ENCODE measurements at places on chromosomes 5 and 9.
A peak's percentile ranks its signal among the peaks of the same experiment; 100 is the strongest.

- DNase-seq = no peak
These were observed 263.7 kb downstream of the CEMIP2 start for GRCh38 chr9:71504636-71505035.

DNA sequence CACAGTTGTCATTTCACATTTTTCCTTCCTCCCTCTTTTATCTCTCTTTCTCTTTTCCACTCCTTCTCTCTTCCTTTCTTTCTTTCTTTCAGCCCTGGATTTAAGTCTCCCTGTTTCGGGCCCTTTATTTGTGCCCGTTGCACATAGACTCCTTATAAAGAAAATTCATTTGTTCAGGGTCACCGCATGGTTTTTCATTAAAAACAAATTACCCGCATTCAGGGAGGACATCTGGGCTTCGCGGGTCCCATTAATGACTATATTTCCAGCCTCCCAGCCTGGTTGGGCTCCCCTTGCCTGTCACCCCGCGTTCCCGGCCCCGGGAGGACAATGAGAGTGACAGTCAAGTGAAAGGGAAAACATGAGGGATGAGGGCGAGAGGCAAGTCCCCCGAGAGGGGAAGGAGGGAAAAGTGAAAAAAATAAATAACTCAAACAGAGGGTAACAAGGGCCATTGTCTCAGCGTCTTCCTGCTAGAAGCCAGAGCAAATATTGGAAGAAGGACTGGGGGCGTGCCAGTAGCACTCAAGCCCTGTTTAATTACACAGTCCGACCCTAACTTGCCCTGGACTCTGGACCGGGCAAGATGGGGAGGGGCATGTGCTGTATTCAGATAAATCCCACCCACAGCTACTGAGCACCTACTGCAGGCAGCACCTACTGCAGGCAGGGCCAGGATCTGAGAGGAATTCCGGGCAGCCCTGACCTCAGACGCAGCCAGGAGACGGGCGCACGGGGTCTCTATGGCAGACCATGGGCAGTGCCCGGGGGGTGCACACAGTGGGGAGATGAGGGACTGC, 166.2 kb downstream of the PAX5 start:
- DNase-seq = no peak

- no peak for DNase-seq
These were observed 254.6 kb upstream of the CYLC2 start for GRCh38 chr9:102740578-102740977.

- no peak for DNase-seq
These were observed 488.6 kb upstream of the TRPC7 start for GRCh38 chr5:136853971-136854370.

GRCh38 chr5:176578391-176578808, 29.3 kb downstream of the CDHR2 start:
- DNase-seq = peak; percentile 19

DNA sequence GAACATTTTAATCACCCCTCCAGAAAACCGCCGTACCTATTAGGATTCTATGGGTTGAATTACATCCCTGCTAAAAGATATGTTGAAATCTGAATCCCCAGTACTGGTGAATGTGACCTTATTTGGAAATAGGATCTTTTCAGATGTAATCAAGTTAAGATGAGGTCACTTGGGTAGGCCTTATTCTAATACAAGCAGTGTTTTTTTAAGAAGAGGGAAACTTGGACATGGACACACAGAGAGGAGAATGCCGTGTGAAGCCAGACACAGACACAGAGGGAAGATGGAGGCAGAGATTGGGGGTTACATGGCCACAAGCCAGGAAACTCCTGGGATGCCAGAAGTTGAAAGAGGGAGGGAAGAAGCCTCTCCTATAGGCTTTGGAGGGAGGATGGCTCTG, 183.5 kb downstream of the GNA14 start:
- no peak for DNase-seq

DNA sequence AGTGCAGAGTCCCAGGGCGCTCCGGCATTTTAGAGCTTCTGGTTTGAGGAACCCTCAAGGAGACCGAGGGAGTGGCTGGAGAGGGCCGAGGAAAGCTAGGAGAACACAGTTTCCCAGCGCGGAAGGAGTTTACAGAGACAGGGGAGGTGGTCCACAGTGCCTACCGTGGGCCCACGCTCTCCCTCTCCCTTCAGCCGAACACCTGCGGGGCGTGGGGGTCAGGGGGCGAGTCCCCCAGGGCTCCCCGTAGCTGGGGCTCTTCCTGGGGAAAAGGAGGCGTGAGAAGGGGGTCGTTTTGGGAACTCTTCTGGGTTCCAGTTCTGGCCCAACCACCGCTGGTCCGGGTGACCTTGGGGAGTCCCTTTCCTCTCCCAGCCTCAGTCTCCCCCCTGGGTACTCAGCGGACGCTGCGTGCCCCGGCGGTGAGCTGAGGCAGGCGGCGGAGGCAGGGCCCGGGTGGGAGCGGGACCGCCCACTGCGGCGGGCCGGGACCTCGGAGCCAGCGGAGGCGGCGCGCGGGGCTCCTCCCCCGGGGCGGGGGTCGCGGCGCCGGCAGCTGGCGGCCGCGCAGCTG, 368 bp upstream of the FRMPD1 start:
- no peak for DNase-seq

DNA sequence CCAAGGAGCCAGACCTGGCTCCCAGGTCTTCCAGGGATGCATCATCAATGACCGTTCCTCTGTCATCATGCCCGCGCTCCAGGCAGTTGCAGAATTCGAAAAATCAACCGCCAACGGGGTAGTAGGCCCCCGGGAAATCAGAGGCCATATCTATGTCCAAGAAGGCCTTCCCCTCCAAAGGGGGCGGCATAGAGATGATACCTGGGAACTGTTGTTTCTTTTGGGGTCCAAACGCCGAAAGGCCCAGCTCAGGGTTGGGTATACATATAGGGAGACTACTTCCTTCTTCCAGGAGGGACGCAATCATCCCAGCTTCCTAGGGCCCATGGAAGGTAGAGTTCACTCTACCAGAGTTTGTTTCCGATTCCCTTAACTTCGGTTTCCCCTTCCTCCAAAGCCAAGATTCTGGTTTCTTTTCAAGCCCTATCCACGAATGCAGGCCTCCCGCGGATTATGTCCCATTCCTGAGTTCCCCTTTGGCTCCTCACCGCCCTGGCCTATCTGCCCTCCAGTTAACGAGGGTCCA, 754 bp downstream of the DCAF12 start:
- DNase-seq = peak; percentile 2

GRCh38 chr9:107158321-107158720, 124.8 kb upstream of the RAD23B start:
- DNase-seq = no peak

GRCh38 chr5:10839118-10839517, 78.1 kb upstream of the DAP start:
- DNase-seq = no peak

GRCh38 chr5:33936004-33936380, 194 bp upstream of the RXFP3 start:
- no peak for DNase-seq

DNA sequence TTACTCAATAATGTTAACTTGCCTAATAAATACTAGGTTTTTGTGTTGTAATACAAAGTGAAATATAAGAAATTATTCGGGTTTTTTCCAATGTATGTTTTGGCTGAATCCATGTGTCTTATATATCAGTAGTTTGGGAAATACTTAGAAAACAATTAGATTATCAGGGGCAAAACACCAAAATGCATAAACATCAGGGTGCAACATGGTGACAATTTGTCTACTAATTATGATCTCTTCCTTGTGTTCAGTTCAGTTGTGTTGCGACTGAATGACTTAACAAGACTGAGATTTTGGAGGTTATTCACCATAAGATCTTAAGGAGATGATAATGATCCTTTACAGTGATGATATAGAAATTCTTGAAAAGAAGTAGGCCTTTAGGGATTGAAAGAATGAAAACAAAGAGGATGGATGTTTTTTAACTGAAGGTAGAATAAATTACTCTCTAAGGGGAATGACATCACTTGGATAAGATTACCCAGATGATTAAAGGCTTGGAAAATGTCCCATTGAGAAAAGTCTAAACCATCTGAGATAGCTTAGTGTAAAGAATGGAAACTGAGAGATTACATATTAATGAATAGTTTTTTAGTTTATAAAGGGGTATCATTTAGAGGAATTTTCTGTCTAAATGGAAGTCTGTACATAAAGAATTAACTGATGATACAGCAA, 415.8 kb downstream of the SPATA31D1 start:
- no peak for DNase-seq

DNA sequence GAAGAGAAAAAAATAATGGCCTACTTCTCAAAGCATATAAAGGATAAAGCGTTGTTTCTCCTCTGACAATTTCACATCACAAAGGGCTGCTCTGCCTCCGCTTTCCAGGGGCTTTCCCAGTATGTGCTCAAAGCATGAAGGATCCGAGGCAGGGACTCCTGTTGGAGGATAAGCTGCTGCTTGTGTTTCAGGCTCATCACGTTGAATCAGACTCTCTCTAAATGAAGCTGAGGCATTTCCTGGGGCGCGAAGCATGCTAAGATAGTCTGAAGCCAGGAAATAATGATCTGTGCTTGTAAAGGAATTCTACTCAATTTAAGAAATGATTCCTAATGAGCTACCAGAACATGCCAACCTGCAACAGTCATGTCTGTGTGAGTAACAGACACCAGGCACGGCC, 97.5 kb downstream of the MARCHF11 start:
- DNase-seq = no peak

DNA sequence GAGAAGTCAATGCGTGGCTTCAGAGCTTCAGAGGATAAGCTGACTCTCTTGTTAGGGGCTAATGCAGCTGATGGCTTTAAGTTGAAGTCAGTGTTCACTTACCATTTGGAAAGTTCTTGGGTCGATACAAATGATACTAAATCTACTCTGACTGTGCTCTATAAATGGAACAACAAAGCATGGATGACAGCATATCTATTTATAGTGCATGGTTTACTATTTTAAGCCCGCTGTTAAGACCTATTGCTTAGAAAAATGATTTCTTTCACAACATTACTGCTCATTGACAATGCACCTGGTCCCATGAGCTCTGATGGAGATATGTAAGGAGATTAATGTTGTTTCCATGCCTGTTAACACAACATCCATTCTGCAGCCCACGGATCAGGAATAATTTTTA, 435.7 kb downstream of the MAT2B start:
- DNase-seq = no peak

GRCh38 chr5:96751203-96752169, 56.3 kb downstream of the ERAP1 start:
- no peak for DNase-seq

DNA sequence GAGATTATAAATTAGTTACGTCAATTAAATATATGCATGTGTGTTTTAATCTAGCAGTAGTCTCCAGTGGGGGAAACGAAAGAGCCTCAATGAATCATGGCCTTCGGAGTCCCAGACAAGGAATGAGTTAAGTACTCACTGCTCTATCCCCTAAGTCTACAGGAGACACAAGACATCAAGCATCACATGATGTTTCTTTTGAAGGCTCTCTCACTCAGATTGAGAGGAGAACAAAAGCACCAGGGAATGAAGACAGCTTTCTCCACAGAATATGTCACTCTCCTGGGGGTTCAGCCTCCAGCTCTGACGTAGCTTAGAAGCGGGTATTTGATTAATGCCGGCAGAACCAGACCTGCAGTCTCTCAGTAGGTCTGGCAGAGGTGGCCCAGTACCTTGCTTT, 381.4 kb downstream of the ACTL7B start:
- no peak for DNase-seq

GRCh38 chr9:108553111-108553635, 302.6 kb downstream of the ACTL7B start:
- DNase-seq = no peak

GRCh38 chr9:14352503-14352902, 38.6 kb upstream of the NFIB start:
- no peak for DNase-seq
